KBM-7 (cell line): ENCODE measurements at places on chromosomes 4 and X.

- no peak for DNase-seq
These were observed 5.4 kb upstream of the ADGRG2 start for GRCh38 chrX:19127649-19128168.

- no peak for DNase-seq
These were observed 118.8 kb upstream of the CBR4 start for GRCh38 chr4:169128902-169129301.

GRCh38 chrX:28946846-28947245 is 359.6 kb downstream of the IL1RAPL1 start:
- DNase-seq, result no peak

- no peak for DNase-seq
These were observed 41.5 kb downstream of the GATB start for GRCh38 chr4:151718984-151719955.

GRCh38 chr4:2928242-2929176 is 34.7 kb downstream of the NOP14 start:
- DNase-seq, result no peak

DNA sequence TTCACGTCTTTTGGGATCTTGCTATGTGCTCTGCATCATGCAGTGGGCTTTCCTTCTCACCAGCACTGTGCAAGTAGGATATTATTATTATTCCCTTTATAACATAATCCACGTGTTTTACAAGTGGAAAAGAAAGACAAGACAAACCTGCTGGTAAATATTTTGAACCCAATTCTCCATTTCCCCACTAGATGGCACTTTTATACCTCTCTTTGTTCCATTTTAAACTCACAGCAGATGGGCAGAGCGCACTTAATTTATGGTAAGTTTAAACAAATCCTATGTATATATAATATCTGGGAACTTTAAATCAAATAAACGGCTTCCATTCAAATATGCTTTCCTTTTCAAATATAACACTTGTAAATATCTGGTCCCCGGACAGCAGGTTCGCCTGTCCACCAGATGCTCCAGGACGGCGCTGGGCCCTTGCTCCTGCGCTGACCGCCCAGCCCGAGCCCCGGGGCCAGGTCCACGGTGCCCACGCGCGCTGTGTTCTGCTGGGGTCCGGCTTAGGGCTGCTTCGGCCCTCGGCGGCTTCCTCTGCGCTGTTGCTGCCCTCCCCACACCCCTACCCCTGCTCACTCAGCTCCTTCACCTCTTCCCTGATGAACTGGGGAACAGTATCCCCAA is 31.1 kb downstream of the F11 start:
- DNase-seq, result peak; percentile 82

- no peak for DNase-seq
These were observed 153.4 kb upstream of the ANK2 start for GRCh38 chr4:112895811-112896608.

- no peak for DNase-seq
These were observed 3.3 kb upstream of the RPS4X start for GRCh38 chrX:72280321-72280845.

- peak; percentile 78 for DNase-seq
These were observed 202.0 kb downstream of the DCLK2 start for GRCh38 chr4:150280081-150280895.

GRCh38 chrX:71492231-71493065 is 40.5 kb upstream of the OGT start:
- DNase-seq, result no peak

- no peak for DNase-seq
These were observed 664.8 kb downstream of the GRID2 start for GRCh38 chr4:92968556-92968955.

DNA sequence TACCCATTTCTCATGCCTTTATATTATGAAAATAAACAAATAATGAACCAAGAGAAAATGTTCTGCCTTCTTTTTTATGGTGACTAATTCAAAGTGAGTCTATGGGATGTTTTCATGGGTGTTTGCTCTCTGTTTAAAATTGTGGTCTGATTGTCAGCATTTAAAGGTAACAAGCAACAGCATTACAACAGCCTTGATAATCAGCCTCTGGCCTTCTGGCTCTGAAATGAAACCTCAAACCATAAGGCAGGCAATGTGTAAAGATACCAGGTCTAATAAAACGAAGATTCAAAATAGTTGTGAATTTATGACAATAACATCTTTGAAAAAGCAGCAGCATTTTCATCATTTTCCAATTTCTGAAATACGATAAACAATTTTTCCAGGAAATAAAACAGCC is 63.7 kb downstream of the FAM13A start:
- no peak for DNase-seq

GRCh38 chr4:104726002-104726401 is 231.3 kb upstream of the CXXC4 start:
- DNase-seq, result no peak

DNA sequence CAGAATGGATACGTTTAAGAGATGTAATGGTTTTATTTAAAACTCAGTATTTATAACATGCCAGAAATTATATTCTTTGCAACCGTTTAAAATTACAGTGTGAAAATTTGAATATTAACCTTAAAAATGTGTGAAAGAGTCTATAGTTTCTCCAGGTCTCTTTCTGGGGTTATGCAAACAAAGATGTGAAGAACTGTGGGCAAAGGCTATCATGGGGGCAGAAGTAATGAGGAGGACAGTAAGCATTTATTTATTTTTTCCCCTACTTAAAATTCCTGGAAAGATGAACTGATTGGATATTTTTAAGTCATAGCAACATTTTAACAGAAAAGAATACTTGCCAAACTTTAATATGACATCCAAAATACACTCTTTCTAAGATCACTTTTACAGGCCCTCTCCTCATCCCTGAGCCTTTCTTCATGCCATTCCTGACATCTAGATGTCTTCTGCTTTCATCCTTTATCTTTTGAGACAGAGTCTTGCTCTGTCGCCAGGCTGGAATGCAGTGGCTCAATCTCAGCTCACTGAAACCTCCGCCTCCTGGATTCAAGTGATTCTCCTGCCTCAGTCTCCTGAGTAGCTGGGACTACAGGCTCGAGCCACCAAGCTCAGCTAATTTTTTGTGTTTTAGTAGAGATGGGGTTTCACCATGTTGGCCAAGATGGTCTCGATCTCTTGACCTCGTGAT is 46.1 kb downstream of the TMEM131L start:
- no peak for DNase-seq

DNA sequence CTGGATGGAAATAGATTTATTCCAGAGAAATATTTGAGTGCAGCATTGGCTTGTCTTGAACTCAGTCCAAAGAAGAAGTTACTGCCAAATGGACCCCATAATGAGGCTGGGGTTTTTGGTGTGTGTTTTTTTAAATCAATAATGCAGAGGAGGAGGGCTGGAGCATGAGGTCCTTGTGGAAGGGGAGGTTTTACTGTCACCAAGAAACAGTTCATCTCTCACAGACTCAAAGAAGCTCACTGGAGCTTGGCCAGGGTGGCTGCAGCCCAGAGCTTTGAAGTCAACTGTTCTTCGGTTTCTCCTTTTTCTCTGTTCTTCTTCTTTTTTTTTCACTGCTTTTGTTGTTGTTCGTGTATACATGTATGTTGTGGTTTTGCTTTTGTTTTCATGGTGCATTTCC is 377.7 kb downstream of the FBXW7 start:
- DNase-seq, result no peak

- DNase-seq, result no peak
These were observed 3.8 kb upstream of the RADX start for GRCh38 chrX:106608016-106608415.

- no peak for DNase-seq
These were observed 290.7 kb upstream of the TENM3 start for GRCh38 chr4:181952478-181952877.

DNA sequence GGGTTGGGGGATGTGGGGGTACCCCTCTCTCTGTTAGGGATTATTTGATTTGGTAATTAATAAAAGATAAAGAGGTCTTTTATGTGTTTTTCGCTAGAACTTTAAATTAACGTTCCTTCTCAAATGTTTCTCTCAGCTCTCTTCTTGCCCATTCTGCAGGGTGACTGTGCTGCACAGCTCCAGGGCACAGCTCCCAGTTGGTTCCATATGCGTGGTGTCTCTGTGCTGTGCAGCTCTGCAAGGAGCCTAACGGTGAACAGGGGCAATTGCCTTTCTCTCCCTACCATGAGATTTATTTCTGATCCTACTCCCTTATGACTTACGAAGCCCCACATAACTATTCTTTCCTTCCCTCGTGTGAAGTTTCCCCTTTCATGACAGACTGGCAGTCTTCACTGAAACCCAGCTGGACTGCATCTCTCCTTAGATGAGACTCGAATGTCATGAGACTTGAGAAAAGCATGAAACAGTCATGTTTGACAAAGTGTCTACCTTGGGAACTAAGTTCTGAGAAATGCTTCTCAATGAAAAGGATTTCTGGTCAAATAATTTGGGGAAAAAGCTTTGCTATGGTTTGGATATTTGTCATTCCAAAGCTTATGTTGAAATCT is 50.2 kb upstream of the SPRY1 start:
- no peak for DNase-seq

DNA sequence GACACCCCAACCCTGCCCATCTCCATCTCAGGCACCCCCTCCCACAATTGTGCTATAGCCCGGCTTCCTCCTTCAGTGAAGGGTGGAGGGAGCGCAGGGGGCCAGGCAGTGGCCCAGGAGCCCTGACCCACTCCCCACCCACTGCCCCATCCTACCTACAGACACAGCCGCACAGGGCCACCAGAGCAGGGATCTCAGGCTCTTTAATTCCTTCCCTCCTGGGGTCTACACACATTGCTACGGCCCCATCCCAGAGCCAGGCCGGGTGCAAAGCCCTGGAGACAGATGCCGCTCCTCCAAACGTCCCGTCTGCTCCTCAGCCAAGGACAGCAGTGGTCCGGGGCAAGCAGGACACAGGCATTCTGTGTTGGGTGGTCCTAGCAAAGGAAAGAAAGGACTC is 12.8 kb upstream of the DUSP9 start:
- no peak for DNase-seq

GRCh38 chr4:77593101-77593500 is 12.5 kb upstream of the CXCL13 start:
- DNase-seq, result no peak

DNA sequence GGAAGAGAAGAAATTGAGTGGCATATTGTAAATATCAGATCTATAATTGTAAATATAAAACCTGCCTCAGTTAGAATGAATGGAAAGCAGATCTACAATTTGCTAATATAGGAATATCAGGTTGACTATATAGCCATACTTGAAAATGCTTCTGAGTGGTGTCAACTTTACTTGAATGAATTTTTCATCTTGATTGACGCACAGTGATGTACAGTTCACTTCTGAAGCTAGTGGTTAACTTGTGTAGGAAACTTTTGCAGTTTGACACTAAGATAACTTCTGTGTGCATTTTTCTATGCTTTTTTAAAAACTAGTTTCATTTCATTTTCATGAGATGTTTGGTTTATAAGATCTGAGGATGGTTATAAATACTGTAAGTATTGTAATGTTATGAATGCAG is 132.6 kb downstream of the TET2 start:
- no peak for DNase-seq

- DNase-seq, result no peak
These were observed 832.7 kb upstream of the INTU start for GRCh38 chr4:126799971-126800574.

- no peak for DNase-seq
These were observed 82.5 kb downstream of the GPAT3 start for GRCh38 chr4:83618431-83618830.

GRCh38 chrX:17376431-17377077 is 1.6 kb downstream of the NHS start:
- DNase-seq, result no peak

DNA sequence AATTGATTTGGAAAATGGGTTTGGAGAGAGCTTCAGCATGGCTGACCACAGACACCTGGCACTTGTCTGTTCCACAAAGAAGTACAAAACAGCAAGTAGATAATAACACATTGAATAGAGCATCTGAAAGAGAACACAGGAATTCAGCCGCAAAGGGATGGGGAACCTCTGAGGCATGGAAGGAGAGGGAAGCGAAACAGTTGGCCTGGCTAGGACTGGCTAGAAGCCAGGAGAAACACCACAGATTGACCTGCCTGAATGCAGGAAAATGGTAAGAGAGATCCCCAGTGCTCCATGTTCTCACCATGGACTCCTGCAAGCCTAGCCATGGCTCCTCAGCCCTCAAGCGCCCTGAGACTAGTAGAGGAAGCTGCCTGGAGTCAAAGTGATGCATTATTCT is 169.7 kb upstream of the SH3RF1 start:
- DNase-seq, result peak; percentile 3

- DNase-seq, result no peak
These were observed 181.8 kb upstream of the POF1B start for GRCh38 chrX:85561231-85561630.

DNA sequence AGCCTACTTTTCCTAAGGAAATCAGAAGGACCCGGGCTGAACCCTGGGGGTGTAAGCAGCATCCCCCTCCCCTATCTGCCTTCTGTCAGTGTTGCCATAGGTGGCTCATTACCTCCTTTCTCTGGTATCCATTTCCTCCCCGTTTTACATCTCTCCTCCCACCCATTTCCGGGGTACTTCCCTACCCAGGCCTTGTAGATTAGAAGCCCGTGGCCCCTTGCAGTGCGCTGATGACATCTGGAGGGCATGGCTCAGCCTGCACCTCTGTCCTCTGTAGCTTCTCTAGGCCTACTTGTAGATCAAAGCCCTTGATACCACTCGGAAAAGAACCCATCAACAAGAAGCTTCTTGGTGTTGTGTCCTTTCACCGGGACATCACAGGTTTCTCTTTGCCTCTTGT is 71.8 kb downstream of the NBDY start:
- no peak for DNase-seq

- DNase-seq, result no peak
These were observed 240.0 kb downstream of the BCOR start for GRCh38 chrX:39857780-39858179.

DNA sequence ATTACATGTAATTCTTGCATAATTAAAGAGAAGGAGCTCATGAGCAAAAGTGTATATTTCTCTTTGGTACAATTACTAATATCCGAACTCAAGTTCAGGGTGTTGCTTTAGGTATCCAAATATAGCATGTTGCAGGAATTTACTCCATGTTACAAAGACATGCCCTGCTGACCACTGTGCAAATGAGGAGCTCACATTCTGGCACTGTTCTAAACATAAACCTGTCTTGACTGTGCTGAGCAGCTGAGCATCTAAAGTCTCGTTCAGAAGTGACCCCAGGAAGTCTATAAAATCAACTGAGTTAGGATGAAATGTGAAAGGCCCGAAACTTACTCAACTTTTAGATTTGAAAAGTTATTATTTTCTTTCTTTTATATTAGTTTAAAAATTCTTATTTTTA is 124.3 kb downstream of the STIM2 start:
- no peak for DNase-seq

- DNase-seq, result no peak
These were observed 29.6 kb downstream of the SPARCL1 start for GRCh38 chr4:87499403-87500091.

GRCh38 chr4:48484494-48485168 is 1.5 kb downstream of the SLC10A4 start:
- peak; percentile 47 for DNase-seq
